ENCODE measurements at places on chromosomes 6 and 20. TPM values are rescaled to one million over a fixed set of nuclear protein-coding genes. Genes with fewer than 3 reads are reported as not detected.

GPR6 gene
- total RNA-seq = not detected

UNC5CL gene
- under 0.01 TPM for total RNA-seq

CAGE1 gene
- total RNA-seq = under 0.01 TPM

FILIP1 gene
- total RNA-seq = 0.52 TPM

USP49 gene
- 2.4 TPM for total RNA-seq

ZNF451 gene
- total RNA-seq = 55.0 TPM

ID4 gene
- total RNA-seq = 14.2 TPM

TRIM40 gene
- not detected for total RNA-seq

MYH7B gene
- 0.26 TPM for total RNA-seq

UST gene
- total RNA-seq = 15.1 TPM

SIRPB2 gene
- not detected for total RNA-seq

SSR1 gene
- 35.9 TPM for total RNA-seq

HNF4A gene
- not detected for total RNA-seq

ZNF343 gene
- 11.1 TPM for total RNA-seq

LPIN3 gene
- 4.6 TPM for total RNA-seq

C6orf132 gene
- total RNA-seq = 0.63 TPM

HSPA1L gene
- total RNA-seq = 1.7 TPM

ABHD16B gene
- not detected for total RNA-seq

HCRTR2 gene
- total RNA-seq = not detected

Data from bronchial smooth muscle cell (primary cell).